Inflammatory macrophage treated with lipopolysaccharide for 4 hours (primary cell): ENCODE measurements at places on chromosomes 3 and 15.
A peak's percentile ranks its signal among the peaks of the same experiment; 100 is the strongest.

GRCh38 chr3:10142707-10143560 lies 1.4 kb downstream of the VHL start:
- DNase-seq: no peak

GRCh38 chr15:47496343-47497185 lies 220.7 kb upstream of the SEMA6D start:
- no peak for DNase-seq

DNA sequence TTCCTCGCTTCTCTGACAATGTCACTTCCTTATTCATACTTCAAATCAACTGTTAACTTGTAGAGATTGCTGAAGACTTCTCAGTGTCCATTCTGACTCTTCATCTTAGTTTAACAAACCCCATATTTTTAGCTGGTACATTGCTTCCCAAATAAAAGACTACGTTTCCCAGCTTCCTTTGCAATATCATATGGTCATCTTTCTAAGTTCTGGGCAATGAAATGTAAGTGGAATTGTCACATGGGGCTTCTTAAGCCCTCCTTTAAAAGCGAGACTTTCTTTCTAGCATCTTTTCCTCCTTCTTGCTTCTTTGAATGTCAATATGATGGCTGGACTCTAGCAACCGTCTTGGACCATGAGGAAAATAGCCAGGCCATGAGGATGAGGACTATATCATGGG lies 239.0 kb downstream of the ZNF621 start:
- peak; percentile 33 for DNase-seq

- DNase-seq: peak; percentile 10
Measured at GRCh38 chr15:45276831-45277230, 24.8 kb downstream of the SLC28A2 start.

- DNase-seq: no peak
Measured at GRCh38 chr3:5005367-5005766, 26.1 kb downstream of the BHLHE40 start.

DNA sequence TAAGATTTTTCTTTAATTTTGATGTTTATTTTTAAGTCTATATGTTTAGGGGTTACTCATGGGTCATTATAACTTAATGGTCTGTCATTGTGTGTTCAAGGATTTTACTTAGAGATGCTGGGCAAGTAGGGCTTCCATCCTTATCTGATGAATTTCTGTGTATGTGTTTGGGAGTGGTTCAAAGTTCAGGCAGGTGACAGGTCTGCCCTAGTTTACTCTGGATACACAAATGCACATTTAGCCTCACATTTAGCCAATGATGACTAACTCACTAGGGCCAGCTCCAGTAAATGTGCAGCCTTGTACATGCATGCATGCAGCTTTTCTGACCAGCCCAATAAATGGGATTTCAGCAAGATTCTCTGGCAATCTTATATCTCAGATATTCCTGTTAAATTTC lies 554.1 kb downstream of the SI start:
- no peak for DNase-seq

DNA sequence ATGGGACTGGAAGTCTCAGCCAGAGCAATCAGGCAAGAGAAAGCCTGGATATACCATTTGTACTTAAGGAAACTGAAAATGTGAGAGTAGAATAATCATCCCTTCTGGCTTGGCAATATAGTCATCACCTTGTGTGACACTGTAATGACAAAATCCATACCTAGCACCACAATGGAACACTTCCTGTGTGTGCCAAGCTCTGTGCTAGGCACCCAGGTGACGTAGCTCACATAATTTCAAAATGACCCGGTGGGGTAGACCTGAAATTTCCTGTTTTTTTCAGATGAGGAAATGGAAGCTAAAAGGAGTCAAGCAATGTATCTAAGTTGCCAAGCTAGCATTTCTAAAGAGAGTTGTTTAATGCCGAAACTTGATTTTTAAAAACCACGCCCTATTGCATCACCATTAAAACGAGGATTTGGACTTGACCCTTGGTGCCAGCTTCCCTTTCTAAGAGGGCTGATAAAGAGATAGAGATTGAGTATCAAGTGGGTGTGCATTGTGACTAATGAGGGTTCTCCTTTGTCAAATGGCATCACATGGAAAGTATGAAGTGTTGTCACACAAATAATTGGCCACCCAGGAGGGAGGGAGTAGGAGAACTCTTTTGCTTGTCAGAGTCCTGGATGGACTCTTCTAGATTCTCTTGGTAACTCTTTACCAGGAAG lies 141.3 kb upstream of the PDZRN3 start:
- DNase-seq: peak; percentile 58

GRCh38 chr15:74958908-74959585 lies 2.5 kb upstream of the RPP25 start:
- no peak for DNase-seq

GRCh38 chr15:86021281-86022264 lies 58.1 kb upstream of the AGBL1 start:
- no peak for DNase-seq

DNA sequence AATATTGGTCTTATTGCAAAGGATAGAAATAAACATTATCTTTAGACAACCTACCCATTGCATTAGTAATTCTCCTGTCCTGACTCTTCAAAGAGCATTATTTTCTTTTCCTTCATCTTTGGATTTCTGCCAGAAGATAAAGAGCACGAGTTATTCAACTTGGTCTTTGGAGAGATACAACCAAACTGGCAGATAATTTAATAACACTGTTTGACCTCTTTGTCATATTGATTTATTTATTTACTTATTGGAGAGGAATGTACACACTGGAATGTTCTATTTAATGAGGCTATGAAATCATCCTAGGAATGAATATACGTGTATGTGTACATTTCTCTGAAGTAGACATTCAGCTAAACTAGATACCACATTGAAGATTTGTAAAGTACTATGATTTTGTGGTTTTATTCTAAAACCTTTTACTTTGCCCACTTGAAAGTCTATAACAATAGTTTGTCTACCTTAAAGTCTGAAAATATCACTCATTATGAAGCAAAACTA lies 462.1 kb downstream of the C3orf38 start:
- DNase-seq: no peak

GRCh38 chr3:51384055-51384725 lies 901 bp upstream of the MANF start:
- peak; percentile 27 for DNase-seq

- DNase-seq: no peak
Measured at GRCh38 chr15:47409600-47409999, 307.7 kb upstream of the SEMA6D start.

DNA sequence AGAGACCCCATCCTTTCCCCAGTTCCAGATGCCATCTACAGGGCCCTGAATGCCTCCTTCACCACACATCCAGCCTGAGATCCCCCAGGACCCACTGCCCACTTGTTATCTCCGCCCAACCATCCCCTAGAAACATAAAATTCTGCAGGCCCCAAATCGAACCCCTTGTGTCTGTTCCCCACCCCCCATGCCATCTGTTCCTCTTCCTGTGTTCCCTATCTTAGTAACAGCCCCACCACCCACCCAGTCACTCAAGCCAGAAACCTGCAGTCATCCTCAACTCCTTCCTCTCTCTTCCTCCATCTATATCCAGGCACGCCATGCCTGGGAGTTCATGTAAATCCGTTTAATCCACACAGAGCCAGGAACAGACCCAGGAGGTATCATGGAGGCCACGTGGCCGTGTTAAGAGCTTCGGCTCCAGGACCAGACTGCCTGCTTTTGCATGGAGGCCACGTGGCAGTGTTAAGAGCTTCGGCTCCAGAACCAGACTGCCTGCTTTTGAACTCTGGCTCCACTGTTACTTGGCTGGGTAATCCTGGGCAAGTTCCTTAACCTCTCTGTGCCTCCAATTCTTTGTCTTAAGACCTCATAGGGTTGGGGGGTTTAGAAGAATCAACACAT lies 4.8 kb downstream of the CSRNP1 start:
- DNase-seq: peak; percentile 64

- DNase-seq: no peak
Measured at GRCh38 chr3:111292117-111292516, 220.5 kb downstream of the NECTIN3 start.

GRCh38 chr15:69074001-69074842 lies 59.7 kb downstream of the NOX5 start:
- DNase-seq: peak; percentile 23

GRCh38 chr15:39110336-39110735 lies 470.5 kb upstream of the THBS1 start:
- no peak for DNase-seq

DNA sequence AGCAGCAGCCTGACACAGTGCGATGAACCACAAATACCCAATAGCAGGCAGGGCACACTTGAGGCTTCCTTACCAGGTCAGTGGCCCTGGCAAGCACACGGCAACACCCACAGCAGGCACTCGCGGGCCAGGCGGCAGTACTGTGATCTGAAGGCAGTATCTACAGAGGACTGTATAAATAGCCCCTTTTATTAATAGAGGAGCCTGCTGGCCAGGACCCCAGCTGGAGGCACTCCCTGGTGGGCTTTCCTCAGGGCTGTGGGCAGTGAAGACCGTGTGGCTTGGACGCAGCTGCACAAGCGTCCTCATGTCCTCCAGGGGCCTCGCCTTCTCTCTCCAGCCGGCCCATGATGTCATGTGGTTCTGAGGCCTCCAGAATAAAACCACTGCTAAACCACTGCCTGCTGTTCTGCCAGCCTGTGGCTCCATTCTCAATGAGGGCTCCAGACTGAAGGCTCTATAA lies 44.1 kb downstream of the LRIG1 start:
- DNase-seq: no peak

- no peak for DNase-seq
Measured at GRCh38 chr15:64600794-64601193, 140.4 kb downstream of the ZNF609 start.

GRCh38 chr3:184308744-184309143 lies 5.7 kb upstream of the EIF4G1 start:
- no peak for DNase-seq

DNA sequence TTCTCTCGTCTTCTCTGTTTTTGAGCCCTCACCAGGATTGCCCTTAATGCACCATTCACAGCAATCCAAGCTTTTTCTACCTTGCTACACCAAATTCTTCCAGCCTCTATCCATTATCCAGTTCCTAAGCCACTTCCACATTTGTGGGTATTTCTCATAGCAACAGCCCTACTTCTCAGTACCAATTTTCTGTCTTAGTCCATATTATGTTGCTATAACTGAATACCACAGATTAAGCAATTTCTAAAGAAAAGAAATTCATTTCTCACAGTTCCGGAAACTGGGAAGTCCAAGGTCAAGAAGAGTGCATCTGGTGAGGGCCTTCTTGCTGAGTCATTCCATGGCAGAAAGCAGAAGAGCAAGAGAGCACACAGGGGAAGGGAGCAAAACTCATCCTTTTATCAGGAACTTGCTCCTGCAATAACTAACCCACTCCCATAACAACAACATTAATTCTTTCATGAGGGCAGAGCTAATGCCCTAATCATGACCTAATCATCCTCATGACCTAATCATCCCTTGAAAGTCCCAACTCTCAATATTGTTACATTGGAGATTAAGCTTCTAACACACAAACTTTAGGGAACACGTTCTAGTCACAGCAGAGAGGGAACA lies 9.7 kb upstream of the EIF1B start:
- peak; percentile 98 for DNase-seq

DNA sequence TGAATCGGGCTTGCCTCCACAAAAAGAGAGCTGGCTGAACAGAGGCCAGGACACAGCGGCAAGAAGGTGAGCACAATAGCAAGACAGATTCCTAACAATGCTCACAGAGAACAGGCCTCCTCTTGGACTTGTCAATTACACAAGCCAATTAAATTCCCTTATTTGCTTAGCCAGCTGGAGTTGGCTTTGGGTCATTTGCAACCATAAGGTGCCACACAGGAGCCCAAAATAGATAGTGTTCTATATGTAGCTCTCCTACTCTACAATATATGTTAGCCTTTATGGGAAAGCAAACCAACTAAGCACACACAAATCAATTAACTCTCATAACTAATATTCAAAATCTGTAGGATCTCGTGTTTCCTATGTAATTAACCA lies 335.6 kb downstream of the FOXP1 start:
- no peak for DNase-seq

DNA sequence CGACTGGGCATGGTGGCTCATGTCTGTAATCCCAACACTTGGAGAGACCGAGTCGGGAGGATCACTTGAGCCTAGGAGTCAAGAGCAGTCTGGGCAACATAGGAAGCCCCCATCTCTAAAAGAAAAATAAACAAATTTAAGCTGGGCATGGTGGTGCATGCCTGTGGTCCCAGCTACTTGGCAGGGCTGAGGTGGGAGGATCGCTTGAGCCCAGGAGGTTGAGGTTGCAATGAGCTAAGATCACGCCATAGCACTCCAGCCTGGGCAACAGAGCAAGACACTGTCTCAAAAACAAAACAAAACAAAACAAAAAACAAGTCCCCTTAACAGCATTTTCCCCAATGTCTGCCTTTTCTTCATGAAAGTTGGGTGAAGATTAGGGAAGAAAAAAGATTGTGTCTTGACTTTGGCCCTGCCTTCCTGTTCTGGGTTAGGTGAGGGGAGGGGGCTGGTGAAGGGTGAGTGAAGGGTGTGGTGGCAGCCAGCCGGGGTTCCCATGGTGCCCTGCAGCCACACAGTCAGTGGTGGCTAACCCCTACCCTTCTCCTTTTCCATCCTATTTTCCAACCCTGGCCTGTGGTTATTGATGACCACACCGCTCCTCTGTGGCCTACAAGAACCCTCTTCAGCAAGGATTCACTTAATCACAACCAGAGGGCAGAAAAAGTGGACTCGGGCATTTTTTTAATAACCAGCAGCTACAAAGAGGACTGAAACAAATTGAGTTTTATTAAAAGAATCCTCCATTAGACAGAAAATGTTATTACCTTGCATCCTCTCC lies 28.4 kb upstream of the SMAD3 start:
- no peak for DNase-seq

DNA sequence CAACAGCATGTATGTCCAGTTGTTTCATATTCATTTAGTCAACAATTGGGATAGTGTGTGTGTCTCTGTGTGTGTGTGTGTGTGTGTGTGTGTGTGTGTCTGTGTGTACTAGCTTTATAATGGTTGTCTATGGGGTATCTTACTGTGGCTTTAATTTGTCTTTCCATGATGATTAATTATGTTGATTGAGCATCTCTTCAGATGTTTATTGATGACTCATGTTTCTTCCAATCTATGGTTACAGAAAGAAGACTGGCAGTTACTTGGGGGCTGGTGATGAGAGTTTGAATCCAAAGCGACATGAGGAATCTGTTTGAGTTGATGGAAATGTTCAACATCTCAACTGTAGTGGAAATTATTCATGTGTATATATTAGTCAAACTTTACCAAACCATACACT lies 440.1 kb downstream of the ZNF385D start:
- DNase-seq: no peak

DNA sequence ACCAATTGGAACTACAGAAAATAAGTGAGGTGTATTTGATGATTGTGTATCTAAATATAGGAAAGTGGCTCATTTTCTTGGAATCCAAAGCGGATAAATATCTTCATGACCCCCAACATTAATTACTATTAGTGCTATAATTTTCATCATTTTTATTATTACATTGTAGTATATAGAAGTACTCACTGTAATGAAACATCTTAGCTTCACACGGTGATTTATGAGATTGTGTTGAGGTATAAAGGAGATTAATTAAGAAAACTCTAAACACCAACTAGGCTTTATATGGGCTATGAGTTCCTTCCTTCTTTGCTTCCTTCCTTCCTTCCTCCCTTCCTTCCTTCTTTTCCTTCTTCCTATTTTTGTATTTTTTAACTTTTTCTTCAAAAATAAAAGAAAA lies 52.2 kb downstream of the EPHA3 start:
- DNase-seq: no peak
